Hindlimb muscle (tissue), 1 donor: ENCODE measurements at places on chromosomes 7 and 10.

- DNase-seq = no peak
These were observed 168.8 kb downstream of the TCERG1L start for GRCh38 chr10:131142517-131143380.

DNA sequence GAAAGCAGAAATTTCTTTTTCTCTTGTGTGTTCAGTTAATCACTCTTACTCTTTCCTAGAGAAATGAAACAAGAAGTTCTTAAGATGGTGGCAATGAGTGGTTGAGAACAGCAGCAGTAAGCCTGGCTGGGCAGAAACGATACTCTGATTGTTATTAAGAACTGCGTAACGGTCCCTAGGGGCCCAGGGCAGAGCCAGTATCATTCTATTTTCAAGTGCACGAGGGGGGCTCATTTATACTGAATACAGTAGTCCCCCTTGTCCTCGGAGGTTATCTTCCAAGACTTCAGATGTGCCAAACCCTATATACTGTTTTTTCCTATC is 64.9 kb downstream of the EEPD1 start:
- DNase-seq = no peak

- DNase-seq = peak; percentile 21
These were observed 640.4 kb downstream of the TYW1 start for GRCh38 chr7:67637023-67637358.

GRCh38 chr10:104349623-104350126 is 4.0 kb upstream of the CFAP58 start:
- DNase-seq = peak; percentile 57

DNA sequence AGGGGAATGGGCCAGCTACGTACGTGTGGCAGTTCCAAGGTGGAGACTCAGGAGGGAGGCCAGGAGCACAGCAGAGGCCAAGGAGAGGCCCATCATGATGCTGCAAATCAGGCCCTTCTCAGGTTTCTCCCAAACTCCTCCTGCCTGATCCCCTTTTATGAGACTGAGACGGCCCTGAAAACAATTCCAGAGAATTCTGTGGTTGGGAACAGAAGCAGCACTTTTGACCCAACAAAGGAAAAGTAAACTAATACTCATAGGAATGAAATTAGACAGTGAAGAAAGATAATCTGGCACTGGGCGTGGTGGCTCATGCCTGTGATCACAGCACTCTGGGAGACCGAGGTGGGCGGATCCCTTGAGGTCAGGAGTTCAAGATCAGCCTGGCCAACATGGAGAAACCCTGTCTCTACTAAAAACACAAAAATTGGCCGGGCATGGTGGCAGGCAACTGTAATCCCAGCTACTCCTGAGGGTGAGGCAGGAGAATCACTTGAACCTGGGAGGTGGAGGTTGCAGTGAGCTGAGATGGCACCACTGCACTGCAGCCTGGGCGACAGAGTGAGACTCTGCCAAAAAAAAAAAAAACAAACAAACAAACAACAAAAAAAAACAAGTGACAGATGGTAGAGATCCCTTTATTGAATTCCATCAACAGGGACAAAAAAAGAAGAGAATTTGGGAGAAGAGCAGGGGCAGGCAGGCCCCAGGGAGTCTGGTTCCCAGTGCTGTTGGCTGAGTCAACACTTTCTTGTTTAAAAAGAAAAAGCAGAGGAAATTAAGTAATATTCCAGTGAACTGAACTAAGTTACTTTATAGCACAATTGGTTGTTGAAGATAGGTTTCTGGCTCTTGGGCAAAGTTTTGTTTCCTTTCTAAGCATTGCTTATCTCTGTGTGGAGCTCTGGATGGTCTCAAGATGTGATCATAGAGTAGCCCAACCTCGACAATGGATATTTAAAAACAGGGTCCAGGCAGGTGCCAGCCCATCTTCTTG is at the start of gene CCL26:
Gene CCL26 (minus strand): TSS at position 131 of the 997 bp plus-strand sequence. CDS start 35 bp downstream, at position 96.
- DNase-seq = no peak

DNA sequence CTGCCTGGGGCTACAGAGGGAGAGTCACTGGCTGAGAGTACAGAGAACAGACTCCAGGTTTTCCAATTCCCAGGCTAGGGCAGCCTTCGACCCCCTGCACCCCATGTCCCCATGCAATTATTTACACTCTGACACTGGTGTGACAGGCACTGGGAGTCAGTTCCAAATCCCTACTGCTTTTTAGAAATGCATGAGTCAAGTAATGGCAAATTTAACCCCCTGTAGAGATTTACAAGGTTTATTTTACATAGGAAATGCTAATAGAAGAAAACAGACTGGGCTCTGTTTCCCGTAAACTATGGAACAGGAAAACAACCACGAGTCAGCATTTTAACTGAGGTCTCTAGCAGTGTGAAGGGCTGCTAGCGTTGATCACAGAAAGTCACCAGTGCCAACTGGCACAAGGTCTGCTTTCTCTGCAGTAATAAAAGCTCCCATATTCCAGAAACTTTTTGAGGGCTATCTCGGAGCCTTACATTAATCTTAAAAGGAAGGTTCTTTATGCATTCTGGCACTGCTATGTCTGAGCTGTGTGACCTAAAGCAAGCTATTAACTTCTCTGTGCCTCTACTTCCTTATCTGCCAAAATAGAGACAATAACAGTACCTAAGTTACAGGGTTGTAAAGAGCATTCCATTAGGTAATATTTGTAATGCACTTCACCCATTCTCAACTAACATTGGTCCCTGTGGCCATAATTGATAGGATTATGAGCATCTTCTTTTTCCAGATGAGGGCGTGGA is 28.2 kb downstream of the NOD1 start:
- no peak for DNase-seq

GRCh38 chr7:35035511-35035961 is 1.7 kb downstream of the DPY19L1 start:
- no peak for DNase-seq

GRCh38 chr7:28697913-28698563 is 260.1 kb downstream of the TRIL start:
- no peak for DNase-seq

GRCh38 chr7:82376739-82377138 is 66.8 kb downstream of the CACNA2D1 start:
- no peak for DNase-seq

DNA sequence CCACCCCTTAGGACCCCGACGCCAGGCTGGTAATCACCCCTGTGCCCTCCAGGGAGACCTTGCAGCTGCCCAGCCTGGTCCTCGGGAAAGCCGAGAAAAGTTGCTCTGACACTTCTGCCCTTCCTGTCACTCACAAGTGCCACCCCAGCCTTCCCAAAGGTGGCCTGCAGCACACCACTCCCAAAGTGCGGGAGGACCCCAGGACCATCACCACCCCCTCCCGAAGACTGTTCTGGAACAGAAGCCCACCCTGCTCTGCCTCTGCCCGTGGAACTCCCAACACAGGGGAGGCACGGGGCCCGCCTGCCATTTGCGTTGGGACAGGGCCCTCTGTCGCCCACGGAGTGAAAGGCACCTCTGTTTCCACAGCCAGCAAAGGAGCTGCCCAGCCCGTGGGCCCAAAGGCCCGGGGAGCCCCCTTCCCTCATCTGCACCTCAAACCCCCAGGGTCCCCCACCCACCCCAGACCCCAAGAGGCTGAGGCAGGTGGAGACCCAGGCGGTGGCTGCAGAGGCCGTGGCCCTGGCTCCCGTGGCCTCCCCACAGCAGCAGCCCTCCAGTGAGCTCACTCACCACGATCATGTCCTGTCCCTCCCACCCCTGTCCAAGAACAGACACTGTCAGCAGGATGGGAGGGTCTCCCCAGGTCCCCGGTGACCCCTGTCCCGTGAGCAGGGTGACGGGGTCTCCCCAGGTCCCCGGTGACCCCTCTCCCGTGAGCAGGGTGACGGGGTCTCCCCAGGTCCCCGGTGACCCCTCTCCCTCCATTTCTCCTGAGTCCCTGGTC is 47.8 kb upstream of the PPP2R2D start:
- DNase-seq = no peak

GRCh38 chr7:137018468-137018867 is 150.0 kb downstream of the CHRM2 start:
- DNase-seq = no peak

DNA sequence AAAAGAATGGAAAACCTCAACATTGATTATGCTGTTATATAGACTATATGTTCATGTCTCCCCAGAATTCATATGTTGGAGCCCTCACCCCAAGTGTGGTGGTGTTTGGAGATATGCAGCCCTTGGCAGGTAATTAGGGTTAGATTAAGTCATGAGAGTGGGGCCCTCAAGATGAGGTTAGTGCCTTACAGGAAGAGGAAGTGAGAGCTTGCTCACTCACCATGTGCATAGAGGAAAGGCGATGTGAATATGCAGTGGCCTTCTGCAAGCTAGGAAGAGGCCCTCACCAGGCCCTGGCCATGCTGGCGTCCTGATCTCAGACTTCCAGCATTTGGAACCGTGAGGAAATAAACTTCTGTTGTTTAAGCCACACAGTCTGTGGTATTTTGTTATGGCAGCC is 14.8 kb downstream of the ZNF33A start:
- DNase-seq = no peak

DNA sequence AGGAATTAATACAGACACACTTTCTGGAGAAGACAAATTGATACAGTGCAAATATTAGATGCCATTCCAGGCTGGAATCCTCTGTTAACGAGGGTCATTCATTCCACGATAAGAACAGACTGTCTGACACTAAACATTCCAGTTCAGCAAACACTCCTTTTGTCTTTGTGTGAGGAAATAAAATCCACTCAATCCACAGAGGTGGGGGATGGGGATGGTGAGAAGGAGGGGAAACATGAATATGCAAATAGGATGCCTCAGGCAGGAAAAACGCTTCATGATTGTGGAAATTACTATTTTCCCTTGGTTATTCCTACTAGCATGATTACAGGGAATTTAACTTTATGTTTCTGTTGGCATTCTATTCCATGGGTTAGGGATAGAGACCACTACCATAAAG is 196.9 kb upstream of the CDCA7L start:
- DNase-seq = no peak
